ENCODE measurements at places on chromosomes 4 and X.

- no peak for DNase-seq
These were observed 280.9 kb downstream of the STIM2 start for GRCh38 chr4:27141530-27141929.

DNA sequence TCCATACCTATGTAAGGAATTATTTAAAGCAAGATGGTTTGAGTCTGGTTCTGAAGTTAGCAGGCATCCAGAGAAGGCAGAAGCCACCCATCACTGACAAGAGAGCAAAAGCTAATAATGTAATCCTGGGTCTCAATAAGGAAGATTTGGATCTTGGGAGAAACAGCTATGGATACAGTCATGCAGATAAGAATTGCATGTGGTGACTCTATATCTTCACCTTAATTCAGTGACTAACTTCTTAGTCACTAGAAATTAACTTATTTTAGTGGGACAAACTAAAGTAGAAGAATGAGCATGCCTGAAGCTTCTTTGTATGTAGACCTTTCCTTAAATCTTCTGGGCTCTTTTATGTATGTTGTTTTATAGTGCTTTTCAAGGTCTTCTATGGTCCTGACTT lies 66.6 kb downstream of the ATP10D start:
- no peak for DNase-seq

- no peak for DNase-seq
These were observed 486 bp downstream of the CLCN3 start for GRCh38 chr4:169620880-169621248.

DNA sequence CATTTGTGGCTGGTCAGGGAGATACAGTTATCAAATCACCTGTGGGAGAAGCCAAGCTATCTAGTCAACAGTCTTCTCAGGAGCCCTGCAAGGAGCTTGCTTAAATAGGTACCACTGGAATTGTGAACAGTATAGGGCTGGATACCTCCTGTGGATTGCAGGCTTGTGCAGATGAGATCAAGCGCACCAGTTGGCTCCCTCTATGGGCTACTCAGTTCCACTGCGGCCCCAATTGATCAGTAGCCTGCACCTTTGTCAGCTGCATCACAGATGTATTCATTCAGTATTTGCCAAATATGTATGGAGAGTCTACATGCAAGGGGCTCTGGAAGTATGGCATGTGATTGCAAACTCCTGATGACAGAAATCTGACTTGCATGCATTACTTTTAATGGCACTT lies 28.6 kb downstream of the TEX13A start:
- DNase-seq, result no peak

DNA sequence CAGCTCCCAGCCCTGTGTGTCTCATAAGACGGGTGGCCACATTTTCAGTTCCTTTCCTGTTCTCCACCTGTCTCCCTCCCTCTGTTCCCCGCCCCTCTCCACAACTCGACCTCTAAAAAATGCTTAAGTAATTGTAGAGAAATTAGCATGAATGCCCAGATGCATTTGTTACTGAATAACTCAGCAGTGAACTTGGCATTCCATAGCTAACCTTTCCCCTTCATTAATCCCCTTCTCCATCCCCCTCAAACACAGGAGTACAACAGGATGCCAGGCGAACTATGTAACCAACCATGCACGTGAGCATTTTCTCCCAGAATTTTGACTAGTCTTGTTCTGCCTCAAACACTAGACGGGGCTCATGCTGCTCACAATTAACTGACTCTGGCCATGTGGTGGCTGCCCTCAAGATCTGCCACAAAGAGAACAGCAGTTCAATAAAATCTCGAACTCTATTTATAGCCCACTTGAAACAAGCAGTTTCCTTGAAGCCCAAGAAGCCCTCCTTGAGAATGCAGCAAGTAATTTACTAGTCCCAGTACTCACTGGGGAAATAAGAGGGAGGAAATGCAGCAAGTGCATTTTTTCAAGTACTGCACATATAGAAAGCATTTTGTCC lies 351.2 kb downstream of the ARHGAP24 start:
- peak; percentile 67 for DNase-seq

- no peak for DNase-seq
These were observed 16.5 kb upstream of the PNPLA4 start for GRCh38 chrX:7943600-7944245.

GRCh38 chr4:42341518-42342026 lies 55.7 kb upstream of the SHISA3 start:
- no peak for DNase-seq

- DNase-seq, result no peak
These were observed 133.7 kb upstream of the CPXCR1 start for GRCh38 chrX:88613338-88613737.

DNA sequence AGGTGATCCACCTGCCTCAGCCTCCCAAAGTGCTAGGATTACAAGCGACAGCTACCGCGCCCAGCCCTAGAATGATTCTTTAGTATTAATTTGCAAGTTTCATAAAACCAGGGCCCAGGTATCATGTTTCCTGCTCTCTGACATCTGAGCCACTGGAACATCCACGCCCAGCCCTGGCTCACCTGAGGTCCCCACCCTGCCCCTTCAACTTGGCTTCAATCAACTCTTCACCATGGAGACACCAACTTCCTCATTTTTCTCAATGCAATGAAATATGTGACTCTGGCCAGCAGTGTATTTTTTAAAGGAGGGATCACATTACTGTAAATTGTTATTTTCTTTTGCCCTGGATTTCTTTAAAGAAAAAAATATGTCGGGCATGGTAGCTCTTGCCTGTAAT lies 3.9 kb downstream of the PRSS12 start:
- no peak for DNase-seq

DNA sequence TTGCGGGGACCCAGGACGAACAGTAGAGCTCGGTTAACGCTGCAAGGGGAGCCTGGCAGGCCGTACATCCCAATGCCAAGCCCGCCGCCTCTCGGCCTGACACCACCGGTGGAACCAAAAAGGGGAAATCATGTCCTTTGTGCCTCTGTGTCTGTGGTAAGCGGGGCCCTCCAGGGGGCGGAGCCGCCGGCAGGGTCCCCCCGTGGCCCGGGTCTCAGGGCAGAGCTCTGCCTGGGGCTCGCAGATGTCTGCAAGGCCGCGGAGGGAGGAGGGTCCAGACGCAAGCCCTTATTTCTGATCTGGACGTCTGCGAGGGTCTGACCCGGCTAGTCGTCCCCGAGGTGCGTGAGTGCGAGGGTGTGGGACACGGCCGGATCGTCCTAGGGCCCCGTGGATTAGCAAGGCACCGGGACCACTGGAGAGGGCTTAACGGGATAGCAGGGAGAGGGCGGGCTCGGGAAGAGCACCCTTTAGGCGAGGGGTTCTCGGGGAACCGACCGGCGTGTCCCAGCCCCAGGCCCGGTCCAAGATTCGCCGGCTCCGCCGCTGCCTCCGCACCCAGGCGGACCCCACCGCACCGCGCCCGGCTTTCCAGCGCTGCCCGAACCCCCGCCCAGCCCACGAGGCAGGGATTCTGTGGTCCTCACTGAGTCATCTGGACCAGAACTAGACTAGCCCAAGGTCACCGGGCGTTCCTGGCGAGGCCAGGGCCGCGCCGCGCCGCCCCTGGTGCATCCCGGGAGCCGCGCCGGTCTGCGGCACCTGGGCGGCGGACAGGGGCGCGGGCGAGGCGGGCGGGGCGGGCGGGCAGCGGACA lies 863 bp upstream of the FAM193A start:
- DNase-seq, result no peak

GRCh38 chrX:14864631-14865030 lies 8.2 kb downstream of the FANCB start:
- no peak for DNase-seq

GRCh38 chr4:29805916-29806480 lies 914.2 kb upstream of the PCDH7 start:
- DNase-seq, result no peak

DNA sequence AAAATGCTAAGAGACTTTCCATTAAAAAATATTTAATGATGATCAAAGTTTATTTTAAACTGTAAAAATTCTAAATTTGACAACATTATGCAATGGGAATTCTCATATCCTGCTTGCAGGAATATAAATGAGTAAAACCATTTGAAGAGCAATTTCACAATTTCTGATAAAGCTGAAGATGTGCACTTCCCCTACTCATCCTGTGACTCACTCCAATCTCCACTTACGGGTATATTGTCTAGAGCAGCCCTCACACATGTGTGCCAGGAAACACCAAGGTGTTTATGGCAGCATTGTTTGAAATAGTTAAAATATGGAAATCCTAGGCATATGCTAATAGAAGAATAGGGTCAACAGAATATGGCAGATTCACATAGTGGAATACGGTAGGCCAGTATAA lies 158.4 kb downstream of the PDHA2 start:
- no peak for DNase-seq

Data from NCI-H446 (cell line).